Central memory CD4-positive, alpha-beta T cell (primary cell): ENCODE measurements at places on chromosomes 3 and 15.

GRCh38 chr3:148957586-148957985 lies 33.8 kb upstream of the GYG1 start:
- DNase-seq: no peak

- no peak for DNase-seq
Observed at GRCh38 chr3:138257986-138258385, 70.9 kb downstream of the ARMC8 start.

DNA sequence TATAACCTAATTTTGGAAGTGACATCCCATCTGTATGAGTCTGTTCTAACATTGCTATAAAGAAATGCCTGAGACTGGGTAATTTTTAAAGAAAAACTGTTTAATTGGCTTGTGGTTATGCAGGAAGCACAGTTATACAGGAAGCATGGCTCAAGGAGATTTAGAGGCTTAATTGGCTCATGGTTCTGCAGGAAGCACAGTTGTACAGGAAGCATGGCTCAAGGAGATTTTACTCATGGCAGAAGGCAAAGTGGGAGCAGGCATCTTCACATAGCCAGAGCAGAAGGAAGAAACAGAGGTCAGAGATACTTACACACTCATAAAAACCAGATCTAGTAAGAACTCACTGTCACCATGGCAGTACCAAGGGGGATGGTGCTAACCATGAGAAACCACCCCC lies 193.1 kb upstream of the ADAMTS9 start:
- DNase-seq: no peak

- no peak for DNase-seq
Observed at GRCh38 chr15:89693696-89694095, 3.1 kb downstream of the WDR93 start.

- DNase-seq: no peak
Observed at GRCh38 chr3:195105841-195106417, 165.0 kb downstream of the XXYLT1 start.

DNA sequence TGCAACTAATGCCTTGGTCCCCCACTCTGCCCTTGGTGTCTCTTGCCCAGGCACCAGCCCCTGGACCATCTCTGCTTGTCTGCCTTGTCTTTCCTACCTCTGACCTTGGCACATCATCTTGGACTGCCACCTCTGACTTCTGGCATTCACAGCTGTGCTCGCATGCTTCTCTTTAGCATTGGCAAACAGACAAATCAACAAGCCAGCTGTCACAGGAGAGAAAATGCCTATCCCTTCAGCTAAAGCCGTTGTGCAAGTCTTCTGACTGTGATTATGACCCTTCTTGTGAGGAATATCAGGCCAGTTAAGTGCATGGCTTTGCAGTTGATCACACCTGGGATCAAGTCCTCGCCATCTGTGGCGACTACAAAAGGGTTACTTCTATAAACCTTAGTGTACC lies 84.6 kb downstream of the PRICKLE2 start:
- DNase-seq: no peak

DNA sequence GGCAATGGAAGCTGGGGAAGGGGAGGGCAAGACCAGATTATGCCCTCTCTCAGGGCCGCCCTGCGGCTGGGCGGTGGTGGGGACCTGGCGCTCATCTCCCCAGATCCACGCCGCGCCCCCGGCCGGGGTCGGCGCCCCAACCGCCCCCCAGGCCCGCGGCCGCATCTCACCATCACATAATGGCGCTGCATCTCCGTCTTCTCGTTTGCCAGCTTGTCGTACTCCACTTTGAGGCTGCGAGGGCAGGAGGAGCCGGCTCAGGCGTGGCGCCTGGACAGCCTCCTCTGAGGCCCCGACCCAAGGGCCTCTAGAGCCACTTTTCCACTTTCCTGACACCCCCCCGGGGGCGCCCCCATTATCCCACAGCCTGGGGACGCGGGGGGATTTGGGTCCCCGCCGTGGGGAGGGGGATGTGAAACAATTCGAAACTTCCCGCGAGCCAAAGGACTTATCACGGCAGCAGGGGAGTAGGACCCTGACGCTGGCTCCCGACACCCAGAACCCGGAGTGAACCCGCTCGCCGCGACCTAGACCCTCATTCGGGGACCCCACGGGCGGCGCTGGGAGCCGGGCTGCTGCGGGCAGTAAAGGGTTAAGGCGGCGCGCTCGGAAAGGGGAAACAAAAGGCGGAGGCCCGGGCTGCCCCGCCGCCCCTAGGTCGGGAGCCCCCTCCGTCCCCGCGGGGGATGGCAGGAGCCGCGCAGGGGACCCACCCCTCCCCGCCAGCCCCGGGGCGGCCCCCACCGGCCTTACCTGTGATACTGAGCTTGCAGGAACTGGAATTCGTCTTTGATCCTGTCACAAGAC lies 2.1 kb downstream of the TLE3 start:
- no peak for DNase-seq

- peak; percentile 90 for DNase-seq
Observed at GRCh38 chr3:143001369-143002082, at the start of gene U2SURP. U2SURP (plus strand) TSS chr3:143001570; CDS start chr3:143001629, 59 bp downstream.

- no peak for DNase-seq
Observed at GRCh38 chr15:100464256-100464655, 64.5 kb downstream of the CERS3 start.
